ENCODE measurements at places on chromosomes 11 and 22. TPM values are rescaled to one million over a fixed set of nuclear protein-coding genes. Genes with fewer than 3 reads are reported as not detected.

DNA sequence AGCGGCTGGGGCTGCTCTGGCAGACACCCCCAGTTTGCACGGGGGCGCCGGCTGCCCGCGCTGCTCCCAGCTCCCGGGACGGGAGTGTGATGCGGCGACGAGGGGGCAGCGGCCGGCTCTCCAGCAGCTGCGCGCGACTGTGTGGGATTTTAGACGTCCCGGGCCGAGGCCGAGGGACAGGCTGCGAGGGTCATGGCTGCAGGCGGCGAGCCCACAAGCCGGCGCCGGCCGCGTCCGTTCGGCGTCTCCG lies 159 bp downstream of the FZD4 start:
- DNase-seq, result no peak

DNA sequence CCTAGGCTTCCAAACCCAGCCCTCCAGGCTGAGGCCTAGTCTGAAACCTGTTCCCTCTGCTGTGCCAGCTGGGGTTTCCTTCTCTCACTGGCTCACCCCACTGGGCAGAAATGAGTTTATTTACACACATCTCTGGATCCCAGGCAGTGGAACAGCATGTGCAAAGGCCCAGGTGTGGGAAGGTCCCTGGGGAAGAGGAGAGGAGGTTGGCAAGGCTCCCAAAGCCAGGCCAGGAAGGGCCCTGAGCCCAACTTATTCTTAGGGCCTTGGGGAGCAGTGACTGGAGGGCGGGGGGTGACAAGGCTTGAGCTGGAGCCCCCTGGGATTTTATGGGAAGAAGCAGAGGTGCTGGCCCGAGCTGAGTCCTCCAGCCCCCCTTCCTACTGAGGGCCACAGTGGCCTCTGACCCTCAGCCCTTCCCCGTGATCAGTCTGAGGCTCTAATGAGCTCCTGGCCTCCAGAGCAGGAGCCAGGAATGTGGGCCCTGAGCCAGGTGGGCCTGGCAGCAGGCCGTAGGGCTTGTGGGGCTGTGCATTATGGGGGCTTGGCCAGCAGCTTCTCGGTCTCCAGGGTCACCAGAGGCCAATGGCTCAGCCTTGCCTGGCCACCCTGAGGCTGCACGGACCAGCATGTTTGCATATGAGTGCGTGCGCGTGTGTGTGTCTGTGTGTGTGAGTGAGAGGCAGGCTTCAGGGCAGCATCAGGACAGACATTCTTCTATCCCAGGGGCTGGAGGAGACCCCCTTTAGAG lies 2.9 kb downstream of the MYO7A start:
- DNase-seq, result peak; percentile 58

CHRM1 gene
- polyA plus RNA-seq, result not detected

GRCh38 chr11:111250936-111251335 lies 5.4 kb downstream of the POU2AF2 start:
- no peak for DNase-seq

SHISAL1 gene
- 10.6 TPM for polyA plus RNA-seq

DNA sequence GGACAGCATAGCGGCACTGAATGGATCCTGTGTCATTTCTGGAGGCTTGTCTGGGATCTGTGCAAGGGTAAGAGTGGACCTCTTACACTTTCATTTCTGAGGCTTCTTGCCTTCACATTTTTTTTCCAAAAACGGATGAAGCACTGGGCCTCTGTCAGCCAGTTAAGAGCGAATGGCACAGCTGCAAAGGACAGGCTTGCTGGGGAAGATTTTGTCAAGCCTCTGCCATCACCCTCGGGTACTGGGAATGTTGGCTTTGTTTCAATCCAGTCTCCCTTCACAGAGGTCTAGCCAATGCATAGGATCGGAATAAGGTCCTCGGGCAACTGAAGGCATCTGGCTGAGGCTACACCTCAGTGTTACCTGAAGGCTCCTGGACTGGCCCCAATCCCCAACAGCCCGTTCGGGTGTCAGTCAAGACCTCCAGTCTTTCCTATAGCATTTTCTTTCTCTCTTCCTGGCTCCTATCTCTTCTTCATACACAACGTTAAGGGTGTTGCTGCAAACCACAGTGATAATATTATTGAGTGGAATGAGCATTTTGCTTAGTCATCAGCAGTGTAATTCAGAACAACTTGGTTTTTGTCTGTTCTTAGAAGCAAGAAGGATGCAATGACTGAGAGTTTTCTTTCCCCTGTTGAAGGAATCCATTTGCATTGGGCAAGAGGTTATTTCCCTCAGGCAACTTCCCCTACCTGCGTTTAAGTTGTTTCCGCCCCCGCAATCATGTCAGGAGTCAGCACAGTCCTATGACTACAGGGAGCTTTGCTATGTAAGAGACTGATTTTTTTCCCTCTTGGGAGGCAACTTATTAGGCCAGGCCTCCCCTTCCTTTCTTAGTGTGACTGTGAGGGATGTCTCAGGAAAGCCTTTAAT lies 22.8 kb downstream of the NPAT start:
- DNase-seq, result no peak

Data from muscle of leg (tissue), 16 donors.